Activated T-helper 1 cell treated with anti-CD3 and anti-CD28 coated beads, Interleukin-12 subunit alpha, Interleukin-12 subunit beta, Interleukin-2, Interleukin-4 antibody, amounts not matched to agents 30 ng/mL and 10 ng/mL and 1 ng/mL, durations not matched to agents 14 hours and 24 hours and 36 hours (primary cell): ENCODE measurements at places on chromosomes 5 and 9. TPM values are rescaled to one million over a fixed set of nuclear protein-coding genes. Genes with fewer than 3 reads are reported as not detected.

Gene PCDHGC5
- not detected in 2 replicates for total RNA-seq

Gene ENTREP1
- not detected in 2 replicates for total RNA-seq

Gene PCDHB13
- not detected in 2 replicates for total RNA-seq

Gene SHISAL2B
- not detected in 2 replicates for total RNA-seq

Gene IFNA13
- not detected in 2 replicates for total RNA-seq

Gene SPINK7
- total RNA-seq = not detected in 2 replicates

Gene SH2D3C
- total RNA-seq = 30.0 and 30.4 TPM in 2 replicates

DNA sequence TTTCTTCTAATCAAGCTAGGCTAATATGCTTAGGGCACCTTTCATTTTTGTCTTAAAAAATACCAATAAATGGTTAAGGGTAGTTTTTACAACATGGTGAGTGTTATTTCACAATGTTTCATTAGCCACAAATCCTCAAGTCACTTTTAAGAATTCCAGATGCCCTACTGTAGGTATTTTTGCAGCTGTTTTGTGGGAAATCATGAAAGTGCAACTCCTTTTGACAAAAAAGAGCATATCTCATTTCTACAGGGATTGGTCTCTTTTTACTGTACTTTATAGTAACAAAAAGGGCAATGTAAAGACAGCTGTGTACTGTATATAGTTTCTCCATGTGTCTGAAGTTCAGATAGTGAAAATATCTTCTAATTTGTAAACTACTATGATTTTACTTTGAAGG lies 28.3 kb upstream of the GAS1 start:
- H3K36me3 ChIP-seq = no peaks in the 10 kb centered on the region
- DNase-seq = no peak
- H3K27me3 ChIP-seq = no peaks in the 10 kb centered on the region
- H3K4me3 ChIP-seq = no peak overlapping the region

DNA sequence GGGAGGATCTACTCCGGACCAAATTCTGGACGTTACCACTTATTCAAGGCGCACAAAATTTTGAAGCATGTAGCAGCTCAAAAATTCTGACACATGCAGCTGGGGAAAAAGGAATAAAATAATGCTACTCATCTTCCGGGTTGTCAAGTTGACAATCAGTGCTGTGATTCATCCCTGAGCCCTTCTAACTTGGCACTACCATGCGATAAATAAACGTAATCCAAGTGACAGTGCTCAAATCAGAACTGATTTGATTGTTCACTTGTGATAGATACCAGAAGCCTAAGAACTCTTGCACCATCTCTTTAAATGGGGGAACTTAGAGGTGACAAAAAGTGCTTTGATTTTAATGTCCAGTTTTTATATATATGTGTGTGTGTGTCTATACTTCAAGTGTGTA lies 230.2 kb upstream of the TLE4 start:
- H3K36me3 ChIP-seq = no peaks in the 10 kb centered on the region
- DNase-seq = no peak
- no peak overlapping the region for H3K4me3 ChIP-seq
- no peaks in the 10 kb centered on the region for H3K4me1 ChIP-seq

DNA sequence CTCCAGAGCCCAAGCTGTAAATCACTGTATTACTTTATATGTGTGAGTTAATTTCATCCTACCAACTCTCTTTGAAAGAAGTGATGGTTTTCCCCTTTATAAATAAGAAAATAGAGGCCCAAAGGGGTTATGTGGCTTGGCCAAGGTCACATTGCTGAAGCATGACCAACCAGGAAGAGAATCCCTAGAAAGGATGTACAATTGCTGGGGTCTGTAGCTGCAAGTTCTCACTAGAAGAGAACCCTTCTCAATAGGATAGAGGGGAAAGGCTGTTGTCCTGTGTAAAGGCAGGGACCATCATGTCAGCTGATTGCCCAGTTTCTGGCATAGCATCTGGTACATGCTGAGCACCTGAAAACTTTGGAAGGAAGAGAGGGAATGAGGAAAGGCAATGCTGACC lies 39.0 kb upstream of the FAT2 start:
- H3K27me3 ChIP-seq = peaks cover 3% of the 10 kb centered on the region
- no peaks in the 10 kb centered on the region for H3K4me1 ChIP-seq
- H3K27ac ChIP-seq = no peak overlapping the region
- H3K4me3 ChIP-seq = no peak overlapping the region
- DNase-seq = no peak
- no peaks in the 10 kb centered on the region for H3K36me3 ChIP-seq

GRCh38 chr5:27706832-27707231 lies 668.4 kb upstream of the CDH9 start:
- no peak overlapping the region for H3K27ac ChIP-seq
- no peak overlapping the region for H3K4me3 ChIP-seq
- DNase-seq = no peak
- no peaks in the 10 kb centered on the region for H3K36me3 ChIP-seq
- no peaks in the 10 kb centered on the region for H3K4me1 ChIP-seq

GRCh38 chr5:141742866-141743851 lies 61.1 kb upstream of the ARAP3 start:
- no peaks in the 10 kb centered on the region for H3K36me3 ChIP-seq
- no peak for DNase-seq
- peaks cover 16% of the 10 kb centered on the region for H3K27me3 ChIP-seq
- no peaks in the 10 kb centered on the region for H3K4me1 ChIP-seq
- no peak overlapping the region for H3K27ac ChIP-seq

DNA sequence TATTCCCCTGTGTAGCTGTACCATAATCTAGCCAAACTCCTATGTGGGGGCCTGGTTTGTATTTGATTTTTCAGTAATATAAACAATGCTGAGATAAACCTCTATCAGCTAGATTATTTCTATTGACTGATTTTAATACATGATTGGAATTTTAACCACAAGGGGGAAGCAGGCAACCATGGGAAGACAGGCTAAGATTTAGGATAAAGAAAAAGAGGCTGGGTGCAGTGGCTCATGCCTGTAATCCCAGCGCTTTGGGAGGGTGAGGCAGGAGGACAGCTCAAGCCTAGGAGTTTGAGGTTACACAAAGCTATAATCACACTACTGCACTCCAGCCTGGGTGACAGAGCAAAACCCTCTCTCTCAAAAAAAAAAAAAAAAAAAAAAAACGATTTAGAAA lies 18.1 kb upstream of the GPX3 start:
- H3K36me3 ChIP-seq = no peaks in the 10 kb centered on the region
- no peaks in the 10 kb centered on the region for H3K27me3 ChIP-seq
- no peaks in the 10 kb centered on the region for H3K4me1 ChIP-seq

- DNase-seq = no peak
- H3K27ac ChIP-seq = no peak overlapping the region
- H3K4me1 ChIP-seq = no peaks in the 10 kb centered on the region
- H3K36me3 ChIP-seq = no peaks in the 10 kb centered on the region
Measured at GRCh38 chr5:5615569-5615968, 193.1 kb downstream of the ICE1 start.

- no peaks in the 10 kb centered on the region for H3K4me1 ChIP-seq
- no peak overlapping the region for H3K4me3 ChIP-seq
- no peak for DNase-seq
- H3K27ac ChIP-seq = no peak overlapping the region
- no peaks in the 10 kb centered on the region for H3K36me3 ChIP-seq
Measured at GRCh38 chr5:177997846-177998245, 1.8 kb upstream of the PROP1 start.

DNA sequence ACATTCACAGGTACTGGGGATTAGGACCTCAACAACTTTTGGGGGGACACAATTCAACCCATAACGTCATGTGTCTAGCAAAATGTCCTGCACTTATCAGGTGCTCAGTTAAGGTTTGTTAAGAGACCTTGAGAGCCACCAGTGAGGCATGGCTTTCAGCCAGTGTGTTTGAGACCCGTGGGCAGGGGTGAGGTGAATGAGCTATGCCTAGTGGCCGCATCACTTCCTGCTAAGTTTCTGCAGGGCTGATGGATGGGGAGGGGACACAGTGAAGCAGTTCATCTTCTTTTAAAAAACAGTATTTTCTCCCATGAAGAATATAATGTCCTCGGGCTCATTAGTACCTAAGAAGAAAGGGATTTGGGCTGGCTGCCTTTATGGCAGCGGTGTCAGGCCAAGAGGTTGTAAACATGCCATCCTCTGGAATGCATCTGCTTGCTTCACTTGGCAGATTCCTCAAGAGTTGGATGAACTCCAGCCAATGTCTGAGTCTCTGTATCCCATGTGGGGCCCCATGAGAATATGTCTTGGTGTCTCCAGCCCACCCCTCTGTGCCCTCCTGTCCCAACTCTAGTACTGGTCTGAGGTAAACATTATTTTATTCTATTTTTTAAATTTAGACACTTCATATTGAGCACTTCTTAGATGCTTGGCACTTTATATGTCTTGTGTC lies 282.2 kb downstream of the CWC27 start:
- no peak overlapping the region for H3K27ac ChIP-seq
- H3K4me3 ChIP-seq = no peak overlapping the region
- H3K27me3 ChIP-seq = peaks cover 11% of the 10 kb centered on the region
- H3K4me1 ChIP-seq = no peaks in the 10 kb centered on the region
- no peak for DNase-seq

GRCh38 chr5:19301271-19301670 lies 686.7 kb downstream of the CDH18 start:
- no peaks in the 10 kb centered on the region for H3K36me3 ChIP-seq
- DNase-seq = no peak
- no peak overlapping the region for H3K27ac ChIP-seq
- no peaks in the 10 kb centered on the region for H3K27me3 ChIP-seq
- H3K4me3 ChIP-seq = no peak overlapping the region

DNA sequence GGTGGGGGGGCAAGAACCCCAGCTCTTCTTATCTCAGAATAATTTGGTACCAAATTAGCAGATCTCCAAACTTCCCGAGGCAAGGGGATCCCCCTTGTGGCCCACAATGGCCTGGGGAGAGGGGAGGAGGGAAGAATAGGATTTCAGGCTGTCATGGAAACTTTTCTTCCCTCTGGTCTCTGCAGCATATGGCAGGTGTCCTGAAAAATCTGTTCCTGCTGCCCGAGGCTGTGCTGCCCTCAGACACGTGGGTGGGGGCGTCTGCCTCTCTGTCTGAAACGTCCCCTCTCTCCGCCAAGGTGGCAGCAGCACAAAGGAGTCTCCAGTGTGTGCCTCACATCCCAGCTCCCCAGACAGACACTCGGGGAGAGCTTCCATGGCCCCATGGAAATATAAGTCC lies 34.0 kb downstream of the CCNJL start:
- H3K27me3 ChIP-seq = peaks cover 1% of the 10 kb centered on the region
- H3K4me3 ChIP-seq = no peak overlapping the region
- DNase-seq = no peak
- no peaks in the 10 kb centered on the region for H3K36me3 ChIP-seq
- H3K27ac ChIP-seq = no peak overlapping the region
- H3K4me1 ChIP-seq = no peaks in the 10 kb centered on the region
